Mucosa of descending colon (tissue), 3 donors: ENCODE measurements at places on chromosomes 2 and 18.

DNA sequence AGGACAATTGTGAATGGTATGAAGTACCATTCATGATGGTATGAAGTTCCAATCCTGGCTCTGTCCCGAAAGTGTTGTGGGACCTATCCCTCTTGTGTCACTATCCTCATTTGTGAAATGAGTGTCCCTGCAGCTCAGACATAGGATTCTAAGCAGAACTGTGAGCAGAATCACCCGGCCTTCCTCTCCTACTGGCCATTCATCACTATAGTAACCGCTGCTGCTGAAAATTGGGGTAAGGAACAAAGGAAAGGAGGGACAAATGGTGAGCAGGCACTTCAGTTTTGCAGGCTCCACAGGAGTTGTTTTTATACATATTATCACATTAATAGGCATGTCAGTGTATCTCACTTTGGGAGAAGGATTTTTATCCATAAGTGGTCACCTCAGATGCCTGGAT lies 27.4 kb downstream of the SMYD1 start:
- DNase-seq: no peak

GRCh38 chr2:111201214-111201613 lies 80.5 kb downstream of the BCL2L11 start:
- DNase-seq: no peak

- DNase-seq: no peak
These were observed 66.1 kb upstream of the CDCA7 start for GRCh38 chr2:173288561-173288960.

GRCh38 chr2:1041012-1041805 lies 90.6 kb downstream of the SNTG2 start:
- no peak for DNase-seq

GRCh38 chr2:70937866-70938585 lies 2.3 kb downstream of the ATP6V1B1 start:
- no peak for DNase-seq
